ENCODE measurements at places on chromosomes 11 and 22.

- peak; percentile 54 for DNase-seq
Measured at GRCh38 chr11:110968348-110969062, 256.3 kb upstream of the ARHGAP20 start.

DNA sequence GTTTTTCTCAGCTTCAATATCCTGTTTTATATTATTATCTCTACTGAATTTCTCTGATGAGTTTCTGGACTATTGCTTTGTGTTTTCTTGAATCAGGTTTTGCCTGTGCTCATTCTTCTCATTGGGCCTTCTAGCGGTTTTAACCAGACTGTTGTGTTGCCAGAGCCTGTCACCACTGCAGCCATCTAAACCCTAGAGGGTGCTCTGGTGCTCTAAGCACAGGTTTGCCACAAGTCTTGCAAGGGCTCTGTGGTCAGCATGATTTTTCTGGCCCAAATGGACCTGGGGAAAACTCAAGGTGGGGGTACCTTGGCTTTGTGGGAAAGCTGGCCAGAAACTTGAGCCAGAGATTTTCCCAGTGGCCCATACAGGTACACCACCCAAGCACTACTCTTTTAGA, 52.4 kb upstream of the TYR start:
- DNase-seq, result no peak

DNA sequence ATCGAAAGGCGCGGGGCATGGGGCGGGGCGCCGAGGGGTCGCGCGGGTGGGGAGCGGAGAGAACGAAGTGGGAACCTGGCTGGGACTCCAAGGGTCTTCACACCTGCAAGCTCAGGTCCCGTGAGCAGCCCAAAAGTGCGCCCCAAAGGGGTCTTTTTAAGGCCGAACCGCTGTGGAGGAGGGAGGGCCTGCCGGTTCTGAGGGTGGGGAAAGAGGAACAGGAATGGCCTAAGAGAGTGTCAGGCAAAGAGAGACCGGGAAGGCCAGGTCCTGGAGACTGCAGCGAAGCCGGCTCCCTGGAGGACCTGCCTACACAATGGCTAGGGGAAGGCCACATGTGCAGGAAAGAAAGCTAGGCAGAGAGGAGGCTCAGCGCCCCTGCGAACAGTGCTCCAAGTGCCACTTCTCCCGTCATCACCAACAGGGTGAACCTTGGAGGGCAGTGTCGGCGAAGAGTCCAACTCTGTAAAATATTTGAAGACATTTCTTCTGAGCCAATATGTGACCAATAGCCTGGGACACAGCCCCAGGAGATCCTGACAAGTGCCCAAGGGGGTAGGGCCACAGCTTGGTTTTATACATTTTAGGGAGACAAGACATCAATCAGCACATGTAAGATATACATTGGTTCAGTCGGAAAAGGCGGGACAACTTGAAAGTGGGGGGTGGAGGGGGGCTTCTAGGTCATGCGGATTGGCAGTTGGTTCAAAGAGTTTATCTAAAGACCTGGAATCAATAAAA, 710 bp upstream of the DGCR2 start:
- no peak for DNase-seq

GRCh38 chr11:111635706-111636045, 33.4 kb downstream of the SIK2 start:
- no peak for DNase-seq

Data from NB4 (cell line).